IMR-90 (cell line): ENCODE measurements at places on chromosomes 1 and 21. TPM values are rescaled to one million over a fixed set of nuclear protein-coding genes. Genes with fewer than 3 reads are reported as not detected.

GRCh38 chr1:30414851-30415165, 308.6 kb downstream of the MATN1 start:
- no peak for DNase-seq

GRCh38 chr1:25030674-25031589, 100.9 kb upstream of the RUNX3 start:
- DNase-seq: peak; percentile 23

DNA sequence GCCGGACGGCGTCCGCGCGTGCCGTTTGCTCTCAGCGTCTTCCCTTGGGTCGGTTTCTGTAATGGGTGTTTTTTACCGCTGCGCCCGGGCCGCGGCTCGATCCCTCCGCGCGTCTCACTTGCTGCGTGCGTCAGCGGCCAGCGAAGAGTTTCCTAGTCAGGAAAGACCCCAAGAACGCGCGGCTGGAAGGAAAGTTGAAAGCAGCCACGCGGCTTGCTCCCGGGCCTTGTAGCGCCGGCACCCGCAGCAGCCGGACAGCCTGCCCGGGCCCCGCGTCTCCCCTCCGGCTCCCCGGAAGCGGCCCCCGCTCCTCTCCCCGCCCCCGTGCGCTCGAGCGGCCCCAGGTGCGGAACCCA, 159.8 kb downstream of the RUNX1 start:
- DNase-seq: peak; percentile 74

DNA sequence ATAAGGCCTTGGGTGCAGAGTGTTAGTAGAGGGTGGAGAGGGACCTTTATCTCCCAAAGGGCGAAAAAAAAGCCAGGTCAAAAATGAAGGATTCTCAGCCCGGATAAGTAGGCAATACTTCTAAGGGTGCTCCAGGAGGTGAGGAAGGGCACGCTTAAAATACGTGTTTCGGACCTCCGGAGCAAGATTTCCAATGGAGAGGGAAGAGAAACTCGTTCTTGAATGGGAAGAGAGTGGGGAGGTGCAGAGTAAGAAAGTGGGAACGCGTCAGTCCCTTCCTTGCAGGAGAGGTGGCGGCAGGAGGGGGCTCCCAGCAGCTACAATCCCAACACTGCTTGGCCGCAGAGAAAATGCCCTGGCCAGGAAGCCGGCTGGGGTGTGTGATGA, 581 bp downstream of the EFCAB14 start:
- no peak for DNase-seq

The TBX19 gene
- 0.18 and 0.28 TPM in 2 replicates for total RNA-seq

The MYOC gene
- not detected in 2 replicates for total RNA-seq

The PDXK gene
- 250 and 312 TPM in 2 replicates for total RNA-seq

The OR2T33 gene
- total RNA-seq: not detected in 2 replicates
